ENCODE measurements at places on chromosomes 5 and 9. TPM values are rescaled to one million over a fixed set of nuclear protein-coding genes. Genes with fewer than 3 reads are reported as not detected.
A peak's percentile ranks its signal among the peaks of the same experiment; 100 is the strongest.

SLC46A2 gene
- not detected for total RNA-seq

MEF2C gene
- 32.1 TPM for total RNA-seq

PELO gene
- total RNA-seq: 41.5 TPM

- DNase-seq: no peak
Measured at GRCh38 chr9:72749276-72749675, 203.6 kb downstream of the ALDH1A1 start.

DNA sequence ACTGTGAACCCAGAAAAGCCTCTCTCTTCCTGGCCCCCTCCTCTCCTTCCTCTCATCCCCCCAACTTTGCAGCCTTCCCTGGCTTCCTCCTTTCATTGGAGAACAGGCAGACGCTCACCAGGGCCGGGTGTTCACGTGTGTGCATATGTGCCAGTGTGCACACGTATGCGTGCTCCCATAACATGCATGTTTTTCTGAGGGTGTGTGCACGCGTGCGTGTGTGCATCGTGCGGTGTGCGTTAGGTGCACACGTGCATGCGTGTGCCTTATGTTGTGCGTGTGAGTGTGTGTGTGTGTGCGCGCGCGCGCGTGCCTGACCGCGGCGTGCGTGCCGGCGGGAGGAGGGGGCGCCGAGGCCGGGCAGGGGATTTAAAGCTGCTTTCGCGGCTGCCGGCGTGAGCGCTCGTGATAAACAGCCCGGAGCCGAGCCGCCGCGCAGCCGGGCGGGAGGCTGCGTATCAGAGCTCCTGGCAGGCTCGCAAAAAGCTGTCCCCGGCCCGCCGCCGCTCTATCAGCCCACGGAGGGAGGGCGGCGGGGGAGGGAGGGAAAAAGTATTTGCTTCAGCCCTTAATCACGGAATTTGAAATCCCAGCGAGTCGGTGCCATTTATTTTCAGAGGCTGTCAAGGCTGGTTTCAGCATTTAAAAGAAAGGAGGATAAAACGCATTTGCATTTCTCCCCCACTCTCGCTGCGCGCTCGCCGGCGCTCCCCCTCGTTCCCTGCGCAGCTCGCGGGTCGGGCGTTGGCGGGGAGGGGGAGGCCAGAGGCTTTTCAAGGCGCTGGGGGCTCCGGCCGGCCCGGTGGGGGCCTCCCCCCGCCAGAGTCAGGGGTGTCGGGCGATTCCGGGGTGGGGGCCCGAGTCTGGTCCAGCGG, 183.9 kb downstream of the C9orf50 start:
- peak; percentile 83 for DNase-seq

Data from sigmoid colon (tissue), 7 donors.